Kasumi-1 (cell line): ENCODE measurements at places on chromosomes 4 and X.

DNA sequence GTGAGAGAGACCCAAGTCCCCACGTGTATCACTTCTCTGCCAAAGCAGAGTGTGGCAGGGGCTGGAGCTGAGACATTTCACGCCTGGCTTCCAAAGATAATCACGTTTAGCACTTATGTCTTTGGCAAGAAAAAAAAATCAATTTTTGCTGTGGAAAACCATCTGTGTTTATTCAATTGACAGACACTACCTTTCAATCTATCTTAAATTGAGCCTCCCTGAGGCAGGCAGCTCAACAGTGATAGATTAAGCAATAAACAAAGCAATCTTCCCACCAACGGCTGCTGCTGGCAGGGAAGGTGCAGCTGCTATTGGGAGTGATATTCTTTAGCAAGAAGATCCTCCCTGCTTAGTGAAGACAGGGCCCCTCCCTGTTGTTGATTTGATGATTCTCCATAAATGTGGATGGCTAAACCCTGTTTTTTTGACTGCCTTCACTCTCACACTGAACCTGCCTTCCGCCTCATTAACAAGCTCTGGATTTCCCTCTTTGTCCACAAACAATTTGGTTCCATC, 11.6 kb upstream of the MAGEB17 start:
- no peak for DNase-seq

DNA sequence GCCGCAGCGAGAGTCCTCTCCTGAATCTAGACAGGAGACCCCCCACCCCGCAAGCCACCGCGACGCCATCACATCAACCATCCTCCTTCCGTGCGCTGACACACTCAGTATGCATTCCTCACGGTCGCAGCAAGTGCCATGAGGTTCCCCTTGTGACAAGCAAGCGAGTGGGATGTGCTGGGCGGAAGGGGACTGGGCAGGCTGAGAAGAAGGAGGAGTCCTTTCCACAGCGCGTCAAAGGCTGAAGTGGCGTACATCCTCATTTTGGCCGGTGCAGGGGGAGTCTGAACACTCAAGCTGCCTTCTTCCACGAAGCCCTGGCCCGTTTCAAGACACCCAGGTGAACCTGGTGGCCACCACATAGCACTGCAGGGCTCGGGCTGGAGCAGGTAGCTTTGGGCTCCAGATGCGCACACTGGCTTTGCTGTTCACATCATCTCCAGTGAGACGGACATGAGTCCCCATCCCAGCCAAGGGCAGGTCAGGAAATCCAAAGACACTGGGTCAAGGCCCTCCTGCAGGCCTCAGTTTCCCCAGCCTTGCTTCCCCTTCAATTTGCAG, 30.4 kb downstream of the CCNQ start:
- no peak for DNase-seq

- DNase-seq = no peak
Measured at GRCh38 chrX:73647212-73647611, 84.2 kb downstream of the CHIC1 start.

DNA sequence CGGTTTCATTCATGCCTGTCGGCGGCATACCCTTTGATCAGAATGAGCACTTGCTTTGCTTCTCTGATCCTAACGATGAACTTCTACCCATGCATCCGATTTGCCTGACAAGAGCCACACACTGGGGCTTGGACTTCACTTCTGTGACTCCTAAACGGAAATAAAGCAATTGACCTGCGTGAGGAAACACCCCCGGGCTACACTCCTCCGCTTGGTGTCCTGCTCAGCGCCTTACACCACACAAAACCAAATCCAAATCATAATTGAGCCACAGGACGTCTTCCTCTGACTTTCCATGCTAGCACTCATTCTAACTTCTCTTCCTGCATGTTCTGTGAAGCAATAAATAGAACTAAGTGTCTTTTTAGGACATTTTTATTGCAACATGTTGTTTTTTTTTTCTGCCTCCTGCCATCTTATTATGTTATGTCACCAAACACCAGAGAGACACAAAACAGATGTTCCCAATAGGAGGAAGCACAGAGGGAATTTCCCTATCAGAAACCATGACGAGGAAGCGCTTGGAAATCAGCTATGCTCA, 110.8 kb upstream of the FAM9B start:
- no peak for DNase-seq

DNA sequence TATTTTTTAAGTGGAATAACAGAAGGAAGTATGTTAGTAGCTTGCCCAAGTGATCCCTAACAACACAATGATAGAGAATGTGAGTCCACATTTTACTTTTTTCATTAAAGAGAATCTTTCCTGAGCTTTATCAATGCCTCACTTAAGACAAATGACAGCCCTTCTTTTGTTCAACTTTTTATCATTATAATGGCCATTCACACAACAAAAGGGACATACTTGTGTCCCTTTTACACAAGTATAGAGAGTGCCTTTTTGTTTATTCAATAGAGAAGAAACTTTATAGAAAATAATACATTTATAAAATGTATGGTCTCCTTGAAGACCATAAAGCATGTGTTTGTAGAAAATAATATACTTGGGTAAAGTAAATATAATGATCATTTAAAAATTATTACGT, 96.3 kb downstream of the PDE5A start:
- DNase-seq = no peak

DNA sequence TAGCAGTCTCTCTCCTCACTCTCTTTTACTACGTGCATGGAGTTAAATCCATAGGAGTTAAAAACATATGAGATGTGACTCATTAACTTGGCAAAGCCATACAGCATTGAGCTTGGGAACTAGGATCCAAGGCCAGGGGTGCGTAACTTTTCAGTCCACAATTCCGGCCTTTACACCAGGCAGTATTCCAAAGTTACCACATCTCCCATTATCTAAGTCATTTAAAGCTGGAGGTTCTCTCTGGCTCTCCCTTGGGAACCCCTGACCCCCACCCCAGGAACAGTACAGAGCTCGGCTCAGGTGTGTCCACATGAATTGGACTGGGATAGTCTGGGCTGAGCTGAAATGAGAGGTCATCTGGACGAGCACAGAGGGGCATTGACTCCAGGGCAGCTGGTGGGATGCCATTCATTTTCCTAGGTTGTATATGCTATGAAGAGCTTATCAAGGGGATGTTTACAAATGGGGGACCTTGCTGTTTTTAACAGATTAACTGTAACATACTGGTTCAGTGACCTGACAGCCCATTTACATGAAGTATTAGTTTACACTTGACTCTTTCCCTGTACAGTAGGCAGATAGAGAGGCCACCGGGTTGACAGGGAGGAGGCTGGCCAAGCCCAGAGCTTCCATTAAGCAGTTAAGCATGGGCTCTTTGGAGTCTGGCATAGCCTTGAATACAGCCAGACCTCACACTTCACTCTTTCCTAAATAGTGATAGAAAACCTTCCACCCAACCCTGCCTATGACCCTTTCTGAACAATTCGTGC, 128.8 kb downstream of the RAB28 start:
- DNase-seq = no peak

DNA sequence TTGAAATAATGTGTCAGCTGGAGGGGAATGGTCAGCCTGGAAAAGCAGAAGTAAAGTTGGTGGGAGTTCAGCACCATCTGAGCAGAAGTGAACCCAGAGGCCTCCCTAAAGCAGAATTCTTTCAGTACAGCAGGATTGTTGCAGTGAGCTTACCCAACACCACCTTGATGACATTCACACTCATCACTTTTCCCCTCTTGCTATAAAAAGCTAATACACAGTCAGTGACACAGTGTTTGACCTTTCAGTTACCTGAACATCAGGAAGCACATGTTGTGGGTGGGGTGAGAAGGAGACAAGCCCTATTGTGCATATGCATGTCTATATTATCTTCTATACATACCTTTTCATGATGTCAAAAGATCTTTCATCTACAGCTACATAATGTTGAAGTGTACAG, 624.7 kb upstream of the ZFP42 start:
- DNase-seq = peak; percentile 33

- peak; percentile 46 for DNase-seq
Measured at GRCh38 chr4:38574559-38575333, 89.3 kb upstream of the KLF3 start.

- peak; percentile 27 for DNase-seq
Measured at GRCh38 chrX:50075630-50076339, 125.0 kb downstream of the AKAP4 start.

- peak; percentile 21 for DNase-seq
Measured at GRCh38 chr4:41213625-41214135, 662 bp downstream of the APBB2 start.

GRCh38 chrX:11537141-11537540, 128.6 kb downstream of the ARHGAP6 start:
- DNase-seq = no peak

GRCh38 chrX:16063141-16063540, 60.2 kb upstream of the GRPR start:
- no peak for DNase-seq

DNA sequence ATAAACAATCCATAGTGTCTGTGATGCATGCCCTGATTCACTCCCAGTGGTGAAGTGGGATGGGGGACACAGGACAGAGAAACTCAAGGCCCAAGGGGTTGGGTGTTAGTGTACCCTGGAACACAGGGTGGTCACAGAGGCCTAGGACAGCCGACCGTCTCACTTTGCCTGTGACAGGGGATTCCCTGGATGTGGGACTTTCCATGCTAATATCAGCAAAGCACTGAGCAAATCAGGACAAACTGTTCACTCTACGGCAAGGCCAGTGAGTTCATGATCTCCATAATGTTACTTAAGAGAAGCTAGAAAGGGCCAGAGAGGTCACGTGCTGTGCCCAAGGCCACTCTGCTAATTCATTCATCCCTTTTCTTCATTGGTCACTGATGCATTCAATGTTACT, 158.7 kb upstream of the RBPJ start:
- no peak for DNase-seq

- DNase-seq = no peak
Measured at GRCh38 chr4:173917255-173917960, 366.1 kb downstream of the FBXO8 start.

DNA sequence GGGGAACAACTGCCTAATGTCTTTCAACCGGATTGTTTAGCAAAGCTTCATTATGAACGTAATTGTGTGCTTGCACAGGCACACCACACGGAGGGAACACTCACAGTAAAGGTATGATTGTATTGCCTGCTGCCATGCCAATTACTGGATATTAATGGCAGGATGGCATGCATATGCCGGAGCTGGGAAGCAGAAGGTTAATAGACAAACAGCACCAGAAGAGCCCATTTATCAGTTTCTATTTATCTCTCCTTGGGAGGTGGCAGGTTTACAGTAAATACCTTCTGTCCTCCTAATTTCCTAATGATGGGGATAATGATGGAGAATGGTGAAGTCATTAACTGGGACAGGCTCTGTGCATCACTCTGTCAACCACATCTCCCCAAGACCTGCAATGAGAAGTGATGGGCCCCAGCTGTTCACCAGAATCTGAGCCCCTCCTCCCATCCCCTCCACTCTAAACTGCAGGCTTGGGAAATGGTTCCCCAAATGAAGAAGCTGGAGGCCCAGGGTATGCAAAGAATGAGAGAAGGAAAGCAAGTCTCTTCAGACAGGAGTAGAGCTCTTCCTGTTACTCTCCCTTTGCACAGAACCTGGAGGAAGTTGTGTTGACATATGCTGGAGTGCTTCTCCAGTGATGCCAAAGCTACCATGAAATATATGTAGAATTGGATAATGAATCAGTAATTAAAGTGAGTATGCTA, 160.8 kb downstream of the NAA11 start:
- DNase-seq = peak; percentile 80

DNA sequence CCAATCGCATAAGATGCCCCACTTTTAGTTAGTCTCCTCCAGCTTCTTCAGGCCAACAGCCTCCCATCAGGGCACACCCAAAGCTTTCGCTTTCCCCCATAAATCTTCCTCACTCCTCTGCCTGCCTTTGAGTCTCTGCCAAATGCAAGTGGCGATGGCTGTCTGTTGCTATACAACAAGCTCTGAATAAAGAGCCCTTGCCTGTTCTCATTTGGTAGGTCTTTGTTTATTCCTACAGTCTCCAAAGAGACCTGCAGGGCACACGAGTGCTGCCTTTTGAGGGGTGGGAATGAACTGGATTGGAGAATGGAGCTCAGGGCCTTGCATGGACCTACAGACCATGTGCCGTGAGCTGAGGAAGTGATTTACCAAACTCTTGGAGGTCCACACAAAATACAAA, 52.2 kb upstream of the SOD3 start:
- DNase-seq = no peak

GRCh38 chr4:40844261-40844660, 94.5 kb downstream of the NSUN7 start:
- no peak for DNase-seq
